ENCODE measurements at places on chromosomes 3 and 15.

GRCh38 chr3:127690823-127691452 is 18.2 kb downstream of the ABTB1 start:
- DNase-seq: no peak

DNA sequence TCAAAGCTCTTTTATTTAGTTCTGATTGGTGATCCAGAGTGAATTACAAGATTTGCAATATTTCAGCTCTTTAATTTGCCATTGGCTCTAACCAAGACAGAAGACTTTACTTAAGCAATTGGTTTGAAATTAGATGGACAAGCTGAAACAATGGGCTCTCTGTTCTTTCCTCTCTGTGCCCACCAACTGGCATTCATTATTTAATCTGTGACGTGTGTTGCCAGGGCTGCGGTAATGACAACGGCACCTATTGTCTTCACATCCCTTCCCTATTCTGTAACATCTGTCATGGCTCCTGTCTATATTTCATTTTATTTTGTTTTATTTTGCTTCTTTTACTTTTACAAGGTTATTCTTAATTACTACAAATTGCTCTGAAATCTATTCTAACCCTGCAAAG is 33.9 kb downstream of the PLD1 start:
- no peak for DNase-seq

GRCh38 chr15:50996641-50997040 is 88.2 kb downstream of the AP4E1 start:
- DNase-seq: no peak

DNA sequence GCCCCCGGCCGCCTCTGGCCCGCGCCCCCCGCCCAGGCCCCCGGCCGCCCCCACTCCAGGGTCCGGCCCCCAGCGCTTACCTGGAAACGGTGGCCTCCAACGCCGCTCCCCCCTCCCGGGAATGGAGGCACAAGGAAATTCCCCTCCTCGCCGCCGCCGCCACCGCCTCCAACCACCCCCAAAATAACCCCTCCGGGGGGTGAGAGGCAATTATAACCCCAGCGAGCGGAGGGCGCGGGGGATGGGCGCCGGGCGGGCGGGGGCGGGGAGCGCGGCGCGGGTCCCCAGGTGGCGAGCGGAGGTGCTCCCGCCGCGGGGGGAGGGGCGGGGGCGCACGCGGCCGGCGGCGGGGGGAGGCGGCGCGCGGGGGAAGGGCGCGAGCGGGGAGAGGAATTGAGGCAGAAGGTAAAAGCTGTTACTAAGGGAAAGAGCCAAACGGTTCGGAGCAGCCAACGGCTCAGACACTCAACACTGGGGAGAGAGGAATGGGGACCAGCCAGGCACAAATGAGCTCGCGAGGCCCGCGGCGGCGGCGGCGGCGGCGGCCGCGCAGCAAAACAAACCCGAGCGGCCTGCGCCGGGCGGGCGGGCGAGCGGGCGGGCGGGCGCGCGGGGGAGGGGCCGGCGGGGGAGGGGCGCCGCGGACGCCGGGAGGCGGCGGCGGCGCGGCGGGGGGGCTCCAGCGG is at the start of gene TBL1XR1:
Gene TBL1XR1, minus strand, starts transcription at position 442 of the 686 bp plus-strand sequence. CDS start 132,505 bp downstream, outside the sequence.
- peak; percentile 94 for DNase-seq

DNA sequence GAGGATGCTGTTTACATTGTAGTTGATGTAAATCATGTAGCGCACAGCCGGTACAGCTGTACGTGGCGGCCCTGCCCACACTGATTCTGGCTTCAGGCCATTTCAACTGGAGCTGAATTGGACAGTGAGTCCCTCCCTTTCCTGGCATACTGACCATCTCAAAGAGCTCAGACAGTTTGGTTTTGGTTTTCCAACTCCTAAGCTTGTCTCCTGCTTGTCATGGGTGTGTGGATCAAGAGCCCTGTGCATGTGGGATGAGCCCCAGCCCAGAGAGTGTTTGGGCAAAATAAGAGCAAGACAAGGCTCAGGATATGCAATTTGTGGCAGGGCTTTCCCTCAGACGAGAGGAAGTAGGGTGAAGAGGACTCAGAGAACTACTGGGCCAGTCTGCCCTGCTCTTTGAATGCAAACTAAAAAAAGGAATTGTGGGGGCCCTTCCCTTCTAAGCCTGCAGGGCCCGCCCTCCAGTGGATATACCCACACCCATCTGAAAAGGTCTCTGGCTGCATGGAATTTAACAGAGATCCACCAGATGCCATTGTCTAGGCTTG is 13.3 kb downstream of the ITGA11 start:
- no peak for DNase-seq

DNA sequence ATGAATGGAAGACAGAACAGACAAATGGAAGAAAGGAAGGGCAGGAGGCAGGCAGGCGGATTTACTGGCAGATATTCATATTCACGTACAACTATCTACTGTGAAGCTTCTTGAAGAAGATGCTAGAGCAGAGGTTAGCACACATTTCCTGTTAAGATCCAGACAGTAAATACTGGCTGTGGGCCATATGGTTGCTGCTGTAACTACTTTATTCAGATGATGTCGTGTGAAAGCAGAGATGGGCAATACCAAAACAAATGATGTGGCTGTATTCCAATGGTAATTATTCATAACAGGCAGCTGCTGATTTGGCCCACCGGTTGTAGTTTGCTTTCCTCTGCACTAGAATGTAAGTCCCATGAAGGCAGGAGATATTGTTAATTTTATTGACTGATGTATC is 115.7 kb upstream of the PRTG start:
- no peak for DNase-seq

GRCh38 chr3:140122183-140122582 is 187.2 kb downstream of the CLSTN2 start:
- no peak for DNase-seq

DNA sequence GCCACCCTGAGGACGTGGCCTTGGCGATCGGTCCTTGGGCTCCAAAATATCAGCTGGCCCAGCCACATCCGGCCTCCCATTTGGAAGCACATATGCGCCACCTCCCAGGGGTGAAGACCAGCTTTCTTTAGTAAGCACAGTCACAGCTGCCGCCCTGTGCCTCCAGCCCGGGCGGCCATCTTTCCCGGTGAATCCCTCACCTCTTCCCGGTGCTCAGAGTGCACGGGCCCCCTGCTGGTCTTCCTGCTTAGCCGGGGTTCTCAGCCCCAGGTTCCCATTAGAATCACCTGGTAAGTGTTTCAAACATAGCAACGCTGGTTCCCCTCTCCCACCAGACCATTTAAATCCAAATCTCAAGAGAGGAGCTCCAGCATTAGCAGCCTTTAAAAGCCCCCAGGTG is 232.2 kb downstream of the VPS13C start:
- no peak for DNase-seq

DNA sequence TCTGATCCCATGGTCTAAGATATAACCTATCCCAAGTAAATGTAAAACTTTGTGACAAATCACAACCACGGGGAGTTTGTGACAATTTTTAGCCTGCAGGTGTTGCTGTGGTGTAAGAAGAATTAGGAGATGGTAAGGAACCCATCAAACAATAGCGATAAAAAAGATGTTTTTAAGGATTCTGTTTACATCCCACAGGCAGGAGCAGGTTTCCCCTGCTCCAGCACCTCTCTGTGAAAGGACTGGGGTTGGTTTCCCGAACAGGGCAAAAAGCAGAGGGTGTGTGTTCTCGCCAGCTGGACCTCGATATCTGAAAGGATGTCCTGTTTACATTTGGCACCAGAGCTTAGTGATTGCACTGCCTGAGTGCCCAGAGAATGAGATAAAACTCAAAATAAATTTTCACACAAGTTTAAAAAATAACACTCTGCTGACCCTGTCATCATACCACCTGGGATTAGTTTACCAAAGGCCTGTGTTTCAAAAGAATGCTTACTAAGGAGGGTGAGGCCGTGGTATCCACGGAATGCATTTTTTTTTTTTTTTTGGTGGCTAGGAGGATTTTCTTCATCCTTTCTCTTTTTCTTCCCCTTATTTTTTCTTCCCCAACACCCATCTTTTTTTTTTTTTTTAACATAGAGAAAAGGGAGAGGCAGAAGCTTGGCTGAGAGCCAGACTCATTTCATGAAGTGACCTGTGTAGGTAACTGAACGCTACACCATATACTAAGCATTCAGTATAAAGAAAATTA is 151.8 kb upstream of the DPH6 start:
- DNase-seq: no peak

DNA sequence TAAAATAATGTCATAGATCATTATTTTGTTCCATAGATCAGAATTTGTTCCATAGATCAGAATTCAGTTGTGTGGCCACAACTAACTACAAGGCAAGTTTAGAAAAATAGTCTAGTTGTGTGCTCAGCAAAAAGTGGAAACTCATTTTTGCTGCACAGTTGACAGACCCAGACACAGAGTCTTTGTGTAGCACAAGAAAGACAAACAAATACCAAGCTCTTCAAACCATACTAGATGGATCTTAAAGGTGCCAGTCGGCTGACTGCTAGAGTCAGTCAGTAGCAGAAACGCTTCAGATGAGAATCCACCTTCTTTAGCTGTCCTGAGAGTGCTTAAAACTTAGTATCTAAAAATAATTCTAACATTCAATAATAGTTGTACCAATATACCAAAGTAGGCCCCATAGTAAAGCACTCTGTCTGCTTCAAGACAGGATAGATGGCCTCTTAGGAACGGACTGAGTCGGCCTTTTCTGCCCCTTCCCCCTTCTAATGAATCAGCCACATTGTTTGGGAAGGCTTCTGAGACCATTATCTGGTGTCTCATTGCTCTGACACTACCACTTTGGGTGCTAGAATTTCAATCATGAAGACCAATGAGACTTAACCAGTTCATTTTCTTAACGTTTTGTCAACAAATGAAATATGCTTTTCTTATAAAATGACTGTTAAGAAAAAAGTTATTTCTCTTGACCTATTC is 27.7 kb upstream of the SLC4A7 start:
- no peak for DNase-seq

DNA sequence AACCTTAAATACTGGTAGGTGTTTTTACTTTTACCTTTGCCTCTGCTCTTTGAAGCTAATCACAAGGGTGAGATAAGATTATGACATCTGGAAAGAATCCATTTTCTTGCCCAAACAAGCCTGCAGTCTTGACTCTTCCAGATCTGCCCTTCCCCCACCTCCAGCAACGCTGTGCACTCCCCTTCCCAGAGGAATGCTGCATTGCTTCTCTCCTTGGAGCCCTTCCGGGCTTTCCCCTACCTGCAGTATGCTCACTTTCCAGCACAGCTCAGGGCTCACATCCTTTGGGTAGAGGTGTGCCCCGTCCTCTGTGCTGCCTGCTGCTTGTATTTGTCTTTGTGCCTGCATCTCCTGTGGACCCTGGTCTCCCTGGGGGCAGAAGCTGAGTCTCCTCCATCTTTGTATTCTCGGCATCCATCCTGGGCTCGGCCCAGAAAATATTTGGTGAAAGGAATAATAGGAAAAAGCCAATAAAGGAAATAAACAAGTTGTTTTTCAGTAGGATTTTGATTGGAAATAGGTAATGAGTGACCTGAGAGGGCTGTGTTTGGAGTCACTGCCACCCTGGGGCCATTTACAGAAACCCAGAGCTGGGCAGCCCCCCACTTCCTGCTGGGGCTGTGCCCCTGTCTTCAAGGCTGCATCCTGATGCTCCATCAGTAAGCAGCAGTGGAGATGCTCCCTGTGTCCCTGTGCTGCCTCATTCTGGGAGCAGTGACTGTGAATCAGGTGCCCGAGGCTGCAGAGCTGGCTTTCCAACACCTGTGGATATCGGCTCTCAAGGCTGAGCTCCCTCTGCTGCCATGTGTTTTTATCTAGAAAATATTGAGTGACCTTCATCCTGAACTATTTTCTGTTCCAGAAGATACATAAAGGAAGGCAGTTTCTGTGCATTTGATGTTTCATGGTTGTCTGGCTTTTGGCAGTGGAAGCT is 117.5 kb downstream of the EEFSEC start:
- no peak for DNase-seq

GRCh38 chr3:124491875-124492274 is 238.4 kb upstream of the UMPS start:
- DNase-seq: no peak

Measured in renal cortex interstitium (tissue), 15 donors.